ENCODE measurements at places on chromosomes 11 and 22.

DNA sequence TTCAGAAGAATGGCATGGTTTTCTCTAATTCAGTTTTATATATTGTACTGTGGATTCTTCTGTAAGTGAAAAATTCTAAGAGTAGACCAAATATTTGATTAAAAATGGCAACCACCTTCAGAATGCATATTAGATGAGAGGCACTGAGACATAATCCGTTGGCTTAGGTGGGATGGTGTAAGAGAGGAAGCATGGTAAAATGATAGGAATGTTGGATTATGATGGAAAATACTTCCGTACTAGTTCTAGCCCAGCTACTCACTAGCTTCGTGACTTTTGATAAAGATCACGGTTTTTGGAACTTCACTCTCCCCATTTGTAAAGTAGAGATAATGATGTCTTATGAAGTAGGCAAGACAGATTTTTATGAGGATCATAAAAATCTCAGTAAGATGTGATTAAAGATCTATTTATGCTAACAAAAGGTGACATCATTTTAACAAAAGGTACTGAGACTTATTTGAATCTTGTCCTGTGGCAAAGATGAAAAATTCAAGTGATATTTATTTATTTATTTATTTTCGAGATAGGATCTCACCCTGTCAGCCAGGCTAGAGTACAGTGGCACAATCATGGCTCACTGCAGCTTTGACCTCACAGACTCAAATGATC is 37.5 kb downstream of the UVRAG start:
- no peak for DNase-seq

GRCh38 chr22:44020981-44021380 is 3.1 kb upstream of the PARVB start:
- no peak for DNase-seq

GRCh38 chr11:78292109-78292803 is 103.5 kb downstream of the USP35 start:
- DNase-seq: no peak

DNA sequence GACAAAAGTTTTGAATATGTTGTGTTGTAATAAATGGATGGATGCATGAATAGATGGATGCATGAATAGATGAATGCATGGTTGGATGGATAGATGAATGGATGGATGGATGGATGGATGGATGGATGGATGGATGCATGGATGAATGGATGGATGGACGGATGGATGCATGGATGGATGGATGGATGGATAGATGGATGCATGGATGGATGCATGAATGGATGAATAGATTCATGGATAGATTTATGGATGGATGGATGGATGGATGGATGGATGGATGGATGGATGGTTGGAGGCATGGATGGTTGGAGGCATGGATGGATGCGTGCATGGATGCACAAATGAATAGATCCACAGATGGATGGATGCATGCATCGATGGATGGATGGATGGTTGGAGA is 623.2 kb upstream of the B3GAT1 start:
- DNase-seq: no peak

DNA sequence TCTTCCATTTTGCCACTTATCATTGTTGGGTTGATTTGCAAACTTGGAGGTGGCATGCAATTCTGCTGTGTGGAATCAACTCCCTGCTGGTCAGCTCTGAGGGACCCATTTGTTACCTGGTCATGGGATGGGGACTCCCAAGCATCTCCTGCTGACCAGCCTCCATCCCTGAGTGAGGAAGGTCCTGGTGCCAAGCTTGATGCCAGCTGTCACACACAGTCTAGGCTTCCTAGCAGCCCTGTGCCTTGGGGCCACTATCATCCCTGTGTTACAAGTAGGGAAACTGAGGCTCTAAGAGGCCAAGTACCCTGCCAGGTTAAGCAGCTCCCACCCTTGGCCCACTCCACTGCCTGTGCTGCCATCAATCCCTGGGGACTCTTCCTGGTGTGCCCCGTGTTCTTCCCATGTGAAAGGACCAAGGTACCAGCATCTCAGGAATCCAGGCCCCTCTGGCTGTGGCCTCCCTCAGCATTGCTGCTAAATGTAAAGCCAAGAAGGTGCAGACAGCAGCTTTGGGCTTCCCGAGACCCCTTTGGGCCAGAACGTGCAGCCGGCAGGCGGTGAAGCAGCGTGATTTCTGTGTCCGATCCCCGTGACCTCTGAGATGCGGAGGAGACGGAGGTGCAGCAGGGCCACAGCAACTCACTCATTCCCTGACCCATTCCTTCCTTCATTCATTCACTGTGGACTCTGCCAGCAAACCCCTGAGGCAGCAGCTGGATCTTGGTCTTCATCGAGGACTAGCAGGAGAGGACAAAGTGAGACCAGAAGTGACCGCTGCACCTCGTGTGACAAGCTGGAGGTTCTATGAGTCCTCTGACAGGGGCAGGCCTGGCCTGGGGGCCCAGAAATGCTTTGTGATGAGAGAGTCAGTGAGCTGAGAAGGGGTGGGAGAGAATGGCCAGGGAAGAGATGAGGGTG is 49.7 kb downstream of the MYEOV start:
- DNase-seq: no peak

GRCh38 chr11:120034881-120035630 is 102.9 kb downstream of the TRIM29 start:
- no peak for DNase-seq

DNA sequence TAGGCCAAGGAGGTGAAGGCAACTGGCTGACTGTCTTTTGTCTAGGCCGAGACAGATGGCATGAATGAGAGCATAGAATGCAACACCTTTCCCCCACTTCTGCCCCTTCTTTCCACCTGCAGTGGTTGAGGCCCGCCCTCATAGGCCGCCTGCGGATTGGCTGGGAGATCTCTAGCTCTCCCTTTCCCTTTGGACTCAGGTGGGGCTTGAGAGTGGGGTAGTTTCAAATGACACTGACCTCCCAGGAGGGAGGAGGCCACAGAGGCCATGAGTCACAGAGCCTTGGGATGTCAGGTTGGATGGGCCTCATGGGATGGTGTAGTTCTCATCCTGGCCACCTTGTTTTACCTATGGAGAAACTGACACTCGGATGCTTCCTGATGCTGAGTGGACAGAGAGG is 9.1 kb downstream of the MICAL2 start:
- DNase-seq: no peak

DNA sequence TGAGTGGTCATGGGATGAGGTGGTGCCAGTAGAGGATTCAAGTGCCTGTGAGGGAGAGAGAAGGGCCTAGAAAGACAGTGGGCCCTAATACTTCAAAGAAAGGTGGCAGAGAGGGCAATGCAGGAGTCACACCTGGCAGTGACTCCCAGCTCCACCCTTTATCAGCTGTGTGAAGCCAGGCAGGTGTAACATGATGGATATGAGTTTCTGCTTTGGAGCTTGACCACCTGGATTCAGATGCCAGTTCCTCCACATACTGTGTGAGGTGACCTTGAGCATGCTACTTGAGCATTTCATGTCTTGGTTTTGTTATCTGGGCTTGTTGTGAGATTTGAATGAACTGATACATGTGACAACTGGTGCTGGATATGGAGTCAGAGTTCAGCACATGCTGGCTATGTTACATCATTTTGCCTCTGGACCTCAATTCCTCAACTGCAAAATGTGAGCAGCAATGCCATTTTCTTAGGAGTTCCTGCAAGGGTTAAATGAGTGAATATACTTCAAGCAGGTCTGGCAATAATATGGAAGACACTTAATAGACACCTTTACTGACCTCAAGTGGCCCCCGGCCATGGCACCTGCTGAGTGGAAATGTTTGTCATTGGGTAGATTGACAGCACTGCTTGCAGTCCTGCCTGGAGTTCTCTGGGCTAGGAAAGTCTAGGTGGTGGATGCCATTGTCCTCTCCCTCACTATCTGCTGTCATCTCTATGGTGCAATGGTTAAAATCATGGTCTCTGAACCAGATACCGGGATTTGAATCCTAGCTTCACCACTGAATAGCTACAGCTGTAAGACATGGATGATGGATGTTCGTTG is 83.3 kb downstream of the MICAL2 start:
- no peak for DNase-seq

DNA sequence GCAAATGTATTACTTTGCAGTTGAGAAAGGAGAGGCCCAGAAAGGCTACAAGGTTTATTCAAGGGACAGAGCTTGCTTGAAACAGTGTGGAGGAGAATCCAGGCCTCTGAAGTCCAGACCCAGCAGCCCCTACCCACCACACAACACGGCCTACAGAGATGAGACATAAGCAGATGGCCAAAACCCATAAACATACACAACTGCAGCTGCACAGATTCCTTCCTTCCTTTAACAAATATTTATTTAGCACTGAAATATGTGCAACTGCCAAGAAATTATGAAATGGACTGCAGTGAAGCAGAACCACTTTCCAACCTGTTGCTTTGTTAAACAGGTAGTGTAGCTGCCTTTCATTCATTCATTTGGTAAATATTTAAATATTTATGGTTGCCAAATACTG is 122.3 kb downstream of the SPATA19 start:
- no peak for DNase-seq

DNA sequence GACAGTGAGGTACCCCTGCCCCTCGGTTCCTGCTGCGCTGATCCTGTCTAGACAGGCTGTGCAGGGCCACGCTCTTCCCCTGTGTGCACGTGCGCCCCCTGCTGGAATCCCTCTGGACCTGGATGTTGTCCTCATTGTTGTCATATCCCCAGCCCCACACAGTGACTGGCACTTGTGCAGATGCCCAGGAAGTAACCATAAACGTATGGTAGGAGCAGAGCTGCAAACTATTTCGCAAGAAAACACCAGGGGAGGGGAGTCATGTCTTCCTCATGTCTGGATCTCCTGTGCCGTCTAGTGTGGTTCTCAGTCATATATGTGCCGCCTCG is 114.7 kb downstream of the CRYBB2 start:
- DNase-seq: no peak

GRCh38 chr11:3156661-3157311 is 8.3 kb downstream of the OSBPL5 start:
- DNase-seq: no peak

- DNase-seq: no peak
These were observed 40.9 kb downstream of the TCF20 start for GRCh38 chr22:42229455-42230149.

DNA sequence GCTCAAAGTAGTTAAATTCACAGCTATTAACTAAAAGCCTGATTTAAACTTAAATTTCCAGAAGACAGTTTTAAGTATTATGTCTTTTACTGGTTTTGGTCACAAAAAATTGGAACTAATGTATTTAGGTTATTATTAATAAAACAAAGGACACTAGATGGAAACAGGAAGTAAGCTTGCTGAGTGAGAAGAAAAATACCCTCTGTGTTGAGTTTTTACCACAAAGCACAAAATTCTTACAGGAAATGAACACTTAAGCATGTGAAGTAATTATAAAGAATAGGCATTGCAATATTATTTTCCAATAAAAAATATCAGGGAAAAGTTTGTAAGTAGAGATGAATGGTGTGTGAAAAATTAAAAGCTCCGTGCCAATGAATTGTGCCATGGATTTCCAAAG is 46.3 kb downstream of the PIK3C2A start:
- no peak for DNase-seq

DNA sequence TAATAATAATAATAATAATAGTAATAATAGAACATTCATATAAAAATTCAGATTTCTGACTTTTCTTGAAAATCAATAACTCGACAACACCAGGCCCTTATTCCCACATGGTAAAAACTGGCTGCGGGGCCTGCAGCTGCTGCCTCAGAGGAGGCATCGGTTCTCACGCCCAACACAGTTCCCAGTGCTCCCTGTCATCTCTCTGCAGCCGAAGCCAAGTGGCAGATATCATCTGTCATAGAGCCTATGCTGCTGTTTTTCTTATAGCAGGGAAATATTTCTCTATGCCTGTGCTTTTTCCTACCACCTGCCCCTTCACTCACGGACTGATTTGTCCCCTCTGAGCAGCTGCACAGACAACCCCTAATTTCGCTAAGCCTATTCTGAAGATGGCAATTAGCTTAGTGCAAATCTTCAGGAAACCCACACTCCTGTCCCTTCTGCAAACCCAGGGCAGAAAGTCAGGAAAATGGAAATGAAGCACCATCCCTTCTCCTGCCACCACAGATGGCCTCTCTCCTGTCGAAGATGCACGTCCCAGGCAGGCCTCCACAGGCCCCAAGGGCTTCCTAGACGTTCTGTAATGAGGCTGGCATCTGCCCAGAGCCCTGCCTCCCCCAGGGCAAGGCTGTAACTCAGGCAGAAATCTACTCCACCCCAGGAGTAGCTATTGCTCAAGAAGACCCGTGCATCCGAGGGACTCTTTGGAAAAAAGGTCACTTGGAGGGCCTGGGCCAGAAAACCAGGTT is 66.7 kb downstream of the SYN3 start:
- no peak for DNase-seq

DNA sequence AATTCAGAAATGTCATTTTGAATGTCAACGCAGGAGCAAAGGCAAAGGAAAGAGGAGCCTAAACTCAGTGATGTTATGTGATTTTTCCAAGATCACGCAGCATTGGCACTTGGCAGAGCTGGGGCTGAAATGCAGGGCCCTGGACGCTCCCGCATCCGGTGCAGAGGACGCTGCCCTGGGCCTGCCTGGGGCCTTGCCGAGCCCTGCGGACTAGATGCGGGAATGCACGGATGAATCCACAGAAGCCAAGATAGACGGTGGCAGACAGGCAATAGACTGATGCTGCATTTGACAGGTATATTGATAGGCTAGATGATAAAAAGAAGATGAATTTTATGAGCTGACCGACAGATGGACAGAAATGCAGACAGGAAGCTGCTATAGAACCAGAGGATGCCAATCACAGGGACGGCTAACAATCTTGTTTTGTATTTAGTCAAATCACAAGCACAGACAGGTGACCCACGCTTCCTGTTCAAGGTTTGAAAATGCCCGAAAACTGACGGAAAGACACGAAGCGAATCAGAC is 696 bp upstream of the MARK2 start:
- no peak for DNase-seq

- no peak for DNase-seq
These were observed 14.5 kb downstream of the SERPINH1 start for GRCh38 chr11:75576499-75576918.

- no peak for DNase-seq
These were observed 1.7 kb upstream of the CHID1 start for GRCh38 chr11:912266-912665.

Measured in AG09309 (cell line).